ENCODE measurements at places on chromosomes 11 and 22.

- no peak for DNase-seq
These were observed 67.6 kb downstream of the MPPED1 start for GRCh38 chr22:43479301-43479950.

DNA sequence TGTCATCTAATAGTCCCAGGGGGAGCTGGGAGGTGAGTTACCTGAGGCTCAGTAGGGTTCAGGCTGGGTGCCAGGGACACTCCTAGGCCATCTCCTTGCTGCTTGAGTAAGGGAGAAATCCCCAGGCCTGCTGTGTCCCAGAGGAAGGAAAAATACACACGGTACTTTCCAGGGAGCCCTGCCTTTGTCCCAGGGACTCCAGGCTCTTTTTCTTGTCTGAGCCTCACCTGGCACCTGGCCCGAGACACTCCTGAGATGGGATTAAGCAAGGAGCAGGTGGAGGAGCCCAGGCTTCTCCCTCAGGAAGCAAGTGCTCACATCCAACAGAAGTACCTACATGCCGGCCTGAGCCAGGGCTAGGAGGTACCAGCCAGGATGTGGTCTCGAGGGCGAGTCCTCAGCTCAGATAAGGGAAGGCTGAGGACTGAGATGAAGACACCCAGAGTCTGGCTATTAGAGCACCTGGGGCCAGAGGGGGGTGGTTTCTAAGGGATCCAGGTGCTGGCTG lies 899 bp upstream of the KLHDC7B start:
- no peak for DNase-seq

- DNase-seq = no peak
These were observed 10.1 kb downstream of the MUC2 start for GRCh38 chr11:1084561-1085439.

GRCh38 chr11:101498891-101499290 lies 84.9 kb downstream of the TRPC6 start:
- no peak for DNase-seq
